ENCODE measurements at places on chromosomes 4 and X. TPM values are rescaled to one million over a fixed set of nuclear protein-coding genes. Genes with fewer than 3 reads are reported as not detected.

TLR6 gene
- total RNA-seq: 2.9 TPM

ASB9 gene
- 4.2 TPM for total RNA-seq

DNA sequence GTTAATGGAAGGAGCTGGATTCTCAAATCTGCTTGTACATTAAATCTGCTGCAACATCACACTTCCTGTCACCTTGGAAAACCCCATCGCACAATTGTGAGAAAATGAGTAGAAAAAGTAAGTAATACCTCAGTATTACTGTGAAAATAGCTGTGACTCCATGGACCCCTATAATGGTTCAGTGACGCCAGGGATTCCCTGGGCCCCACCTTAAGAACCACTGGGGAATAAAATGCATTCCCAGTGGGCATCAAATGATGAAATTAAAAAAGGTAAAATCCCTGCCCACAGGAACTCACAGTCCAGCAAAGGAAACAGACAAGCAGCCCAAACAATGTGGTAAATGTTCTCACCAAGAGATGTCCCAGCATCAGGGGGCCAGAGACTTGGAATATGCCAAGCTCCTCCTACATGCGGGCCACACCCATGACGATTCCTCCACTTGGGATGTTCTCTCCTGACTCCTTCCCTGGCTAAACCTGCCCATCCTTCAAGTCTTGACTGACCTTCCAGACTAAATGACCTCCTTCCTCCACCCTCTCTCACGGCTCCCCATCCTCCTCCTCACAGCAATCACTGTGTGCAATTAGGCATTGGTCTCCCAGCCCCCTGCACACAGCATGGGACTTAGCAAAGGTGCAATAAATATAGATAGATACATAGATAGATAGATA lies 2.6 kb downstream of the EVC2 start:
- DNase-seq: no peak

- no peak for DNase-seq
Measured at GRCh38 chrX:46574774-46575381, 1.3 kb downstream of the CHST7 start.

Measured in LHCN-M2 (cell line).